ENCODE measurements at places on chromosomes 7 and 10. TPM values are rescaled to one million over a fixed set of nuclear protein-coding genes. Genes with fewer than 3 reads are reported as not detected.

HABP2 gene
- total RNA-seq = 0.14 TPM

CFAP69 gene
- 2.2 TPM for total RNA-seq

OPALIN gene
- total RNA-seq = not detected

HDAC9 gene
- 0.25 TPM for total RNA-seq

SVOPL gene
- not detected for total RNA-seq

GPR85 gene
- total RNA-seq = not detected

MAP3K8 gene
- 10.4 TPM for total RNA-seq

FGFR2 gene
- 0.27 TPM for total RNA-seq

RASSF4 gene
- total RNA-seq = 5.0 TPM

Measured in A549 treated with dexamethasone at 1 μM for 4 hours (cell line).